ENCODE measurements at places on chromosomes 4 and X.
A peak's percentile ranks its signal among the peaks of the same experiment; 100 is the strongest.

DNA sequence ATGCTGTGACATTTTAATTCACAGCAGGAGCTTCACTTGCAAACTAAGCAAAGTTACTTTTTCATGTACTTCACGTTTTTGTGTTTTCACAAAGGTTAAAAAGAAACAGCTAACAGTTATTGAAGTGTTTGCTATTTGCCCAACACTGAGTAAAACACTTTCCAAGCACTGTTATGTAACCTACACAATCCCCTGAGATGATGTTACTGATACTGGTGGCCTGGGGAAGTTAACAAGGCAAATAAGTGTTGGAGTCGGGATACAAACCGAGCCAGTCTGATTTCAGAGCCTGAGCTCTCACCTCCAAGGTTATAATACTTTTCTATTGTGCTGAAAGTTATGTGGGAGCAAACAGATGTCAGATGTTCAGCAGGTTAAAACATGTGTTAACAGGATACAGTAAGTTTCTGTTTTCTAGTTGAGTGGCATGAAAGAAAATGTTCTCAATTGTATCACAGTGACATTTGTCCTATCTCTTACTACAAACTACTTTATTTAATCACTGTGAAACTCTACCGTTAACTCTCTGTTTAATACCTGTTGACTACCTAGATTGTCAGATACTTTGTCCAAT is 3.9 kb upstream of the CXCL13 start:
- DNase-seq: no peak

DNA sequence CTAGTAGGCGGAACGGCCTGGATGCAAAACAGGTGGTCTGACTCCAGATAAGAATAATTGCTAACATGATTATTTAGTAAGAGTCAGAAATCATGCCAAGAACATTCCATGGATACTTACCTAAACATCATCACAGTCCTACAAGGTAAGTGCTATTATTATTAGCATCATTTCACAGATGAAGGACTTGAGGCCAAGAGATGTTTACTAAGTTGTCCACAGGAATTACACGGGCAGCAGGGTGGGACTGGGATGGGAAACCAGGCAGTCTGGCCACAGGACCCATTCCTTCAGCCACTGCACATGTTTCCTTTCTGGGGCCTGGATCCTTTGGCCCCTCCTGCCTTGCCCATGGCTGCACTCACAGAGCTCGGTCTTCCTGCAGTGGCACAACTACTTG is 48.3 kb downstream of the ANAPC4 start:
- no peak for DNase-seq

DNA sequence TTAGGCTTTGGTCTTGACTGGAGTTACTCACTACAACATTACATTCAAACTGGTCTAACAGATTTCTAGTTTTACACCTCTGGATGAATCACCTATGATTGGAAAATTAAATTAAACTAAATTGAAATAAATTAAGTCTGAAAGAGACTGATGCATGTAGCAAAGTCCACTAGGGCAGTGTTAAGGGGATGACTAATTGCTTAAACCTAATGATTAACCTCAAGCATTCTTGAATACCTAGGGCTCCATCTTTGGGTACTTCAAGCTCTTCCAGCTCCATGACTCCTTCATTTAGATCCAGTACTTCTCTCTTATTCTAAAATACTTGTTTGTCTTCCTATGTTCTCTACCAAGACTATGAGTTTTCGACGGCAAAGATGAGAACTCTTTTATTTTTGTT is 86.8 kb downstream of the SH2D1A start:
- no peak for DNase-seq

- DNase-seq: no peak
Measured at GRCh38 chr4:164357957-164358356, 396.0 kb upstream of the SMIM31 start.

DNA sequence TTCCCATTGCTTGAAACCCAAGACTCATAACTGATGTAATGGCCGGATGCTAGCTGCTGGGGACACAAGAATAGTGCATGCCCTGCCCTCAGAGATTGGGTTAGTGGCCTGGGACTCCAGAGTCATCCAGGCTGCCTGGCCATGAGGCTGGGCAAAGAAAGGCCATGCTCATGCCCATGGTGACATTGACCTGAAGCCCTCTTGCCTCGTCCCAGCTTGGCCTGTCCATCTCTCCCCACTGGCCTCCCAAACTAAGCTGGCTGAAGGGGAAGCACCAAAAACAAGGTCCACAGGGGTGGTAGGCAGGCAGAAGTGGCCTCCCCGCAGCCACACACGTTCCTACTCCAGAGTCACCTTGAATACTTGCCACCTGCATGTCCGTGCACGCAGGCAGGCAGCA is 141.8 kb downstream of the EVC2 start:
- no peak for DNase-seq

GRCh38 chr4:67714955-67715354 is 14.0 kb upstream of the UBA6 start:
- no peak for DNase-seq

DNA sequence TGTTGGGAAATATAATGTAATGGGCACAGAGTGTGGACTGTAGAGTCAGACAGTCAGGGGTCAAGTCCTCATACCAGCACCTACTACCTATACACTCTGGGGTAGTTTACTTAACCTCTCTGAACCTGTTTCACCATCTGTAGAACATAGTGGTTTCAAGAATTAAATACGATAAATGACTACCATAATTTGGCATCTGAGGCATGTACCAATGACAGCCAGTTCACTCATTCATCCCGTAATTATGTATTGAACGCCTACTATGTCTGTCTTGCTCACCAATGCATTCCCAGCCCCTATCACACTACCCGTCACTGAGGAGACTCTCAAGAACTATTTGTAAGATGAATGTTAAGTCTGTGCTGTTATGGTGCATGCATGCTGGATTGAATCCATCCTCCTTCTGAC is 2.0 kb upstream of the FGB start:
- DNase-seq: no peak

- no peak for DNase-seq
Measured at GRCh38 chr4:101027721-101028120, 319.6 kb downstream of the PPP3CA start.

DNA sequence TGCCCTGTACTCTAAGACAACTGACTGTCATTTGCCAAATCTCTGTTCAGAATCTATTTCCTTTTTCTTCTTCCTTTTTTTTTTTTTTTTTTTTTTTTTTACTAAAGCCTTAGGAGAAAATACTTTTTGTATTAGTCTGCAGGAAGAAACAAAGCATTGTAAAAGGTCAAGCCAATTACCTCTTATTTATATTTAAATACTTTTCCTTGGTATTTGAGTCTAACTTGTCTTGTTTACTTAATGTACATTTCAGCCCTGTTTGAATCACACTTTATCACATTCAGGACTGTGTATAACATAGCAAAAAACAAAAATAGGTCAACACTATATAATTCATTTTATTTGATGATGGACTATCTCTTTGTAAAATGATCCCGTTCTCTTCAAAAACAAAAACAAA is 262.2 kb downstream of the RPA4 start:
- DNase-seq: no peak

DNA sequence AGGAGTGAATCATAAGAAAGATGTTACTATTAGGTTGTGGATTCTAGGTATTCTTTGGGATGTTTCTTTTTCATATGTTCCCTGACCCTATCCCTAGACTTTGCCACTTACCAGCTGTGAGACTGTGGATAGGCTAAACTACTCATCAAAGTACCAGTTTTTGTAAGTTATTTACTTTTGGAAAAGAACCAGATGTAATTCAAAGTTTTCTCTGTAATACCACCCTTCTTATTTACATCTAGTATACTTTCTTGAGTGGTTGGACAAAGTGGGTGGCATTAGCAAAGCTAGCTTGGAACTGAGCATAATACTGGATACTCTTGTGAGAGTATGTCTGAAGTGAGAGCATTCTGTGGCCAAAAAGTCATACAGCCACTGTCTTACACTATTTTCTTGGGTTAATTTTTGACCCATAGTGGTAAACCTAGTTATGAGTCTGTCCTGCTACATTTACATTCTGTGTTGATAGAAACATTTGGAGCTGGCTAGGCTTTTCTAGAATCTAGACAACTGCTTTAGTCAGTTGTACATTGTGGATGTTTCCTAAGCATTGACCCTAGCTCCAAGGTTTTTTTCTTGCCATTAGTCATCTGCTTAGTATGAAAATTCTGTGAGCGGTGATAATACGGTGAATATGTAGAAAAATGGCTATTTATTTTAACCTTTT is 41.7 kb downstream of the KDM6A start:
- DNase-seq: no peak

GRCh38 chr4:25439918-25440477 is 62.9 kb downstream of the ANAPC4 start:
- DNase-seq: peak; percentile 19

DNA sequence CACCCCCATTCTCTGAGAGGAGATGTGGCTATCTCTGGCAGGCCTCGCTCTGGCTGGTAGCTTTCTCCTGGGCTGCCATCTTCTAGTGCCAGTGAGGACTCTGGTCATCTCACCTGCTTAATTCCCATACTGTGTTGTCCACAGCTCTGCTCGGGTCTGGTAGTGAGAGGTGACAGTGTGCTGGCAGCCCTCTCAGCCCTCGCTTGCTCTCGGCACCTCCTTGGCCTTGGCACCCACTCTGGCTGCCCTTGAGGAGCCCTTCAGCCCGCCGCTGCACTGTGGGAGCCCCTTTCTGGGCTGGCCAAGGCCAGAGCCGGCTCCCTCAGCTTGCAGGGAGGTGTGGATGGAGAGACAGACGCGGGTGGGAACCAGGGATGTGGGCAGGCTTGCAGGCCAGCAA is 52.7 kb downstream of the CPLX1 start:
- no peak for DNase-seq

DNA sequence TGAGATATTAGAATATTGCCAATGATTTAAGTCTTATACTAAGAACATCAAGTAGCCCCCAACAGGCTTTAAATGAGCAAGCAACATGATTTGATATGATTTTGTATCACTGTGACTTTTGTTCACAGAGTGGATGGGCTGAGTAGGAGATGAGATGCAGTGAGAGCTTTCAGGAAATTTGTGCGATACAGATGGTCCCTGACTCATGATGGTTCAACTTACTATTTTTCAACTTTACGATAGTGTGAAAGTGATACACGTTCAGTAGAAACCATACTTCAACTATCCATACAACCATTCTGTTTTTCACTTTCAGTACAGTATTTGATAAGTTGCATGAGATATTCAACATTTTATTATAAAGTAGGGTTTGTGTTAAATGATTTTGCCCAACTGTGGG is 78.7 kb upstream of the NWD2 start:
- DNase-seq: no peak

- no peak for DNase-seq
Measured at GRCh38 chr4:31362756-31363155, 642.6 kb downstream of the PCDH7 start.

GRCh38 chr4:123259676-123260646 is 136.6 kb upstream of the SPRY1 start:
- no peak for DNase-seq

DNA sequence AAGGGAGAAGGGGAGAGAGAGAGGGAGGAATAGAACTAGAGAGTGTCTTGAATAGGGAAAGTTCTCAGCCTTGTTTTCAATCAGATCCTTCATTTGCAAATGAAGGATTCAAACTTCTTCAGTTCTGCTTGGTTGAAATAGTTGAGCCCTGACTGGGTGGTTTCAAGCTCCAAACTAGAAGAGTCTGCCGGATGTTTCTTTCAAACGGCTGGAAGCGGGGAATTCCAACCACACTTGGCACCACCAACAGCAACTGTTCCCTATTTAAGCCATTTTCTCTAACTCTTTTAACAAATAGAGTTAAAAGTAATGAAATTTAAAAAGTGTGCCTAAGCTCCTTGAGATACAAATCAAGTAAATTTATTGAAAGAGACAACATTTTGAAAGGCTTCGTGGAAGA is 67.5 kb upstream of the DDX60 start:
- no peak for DNase-seq

- no peak for DNase-seq
Measured at GRCh38 chrX:46589977-46590723, 16.6 kb downstream of the CHST7 start.

DNA sequence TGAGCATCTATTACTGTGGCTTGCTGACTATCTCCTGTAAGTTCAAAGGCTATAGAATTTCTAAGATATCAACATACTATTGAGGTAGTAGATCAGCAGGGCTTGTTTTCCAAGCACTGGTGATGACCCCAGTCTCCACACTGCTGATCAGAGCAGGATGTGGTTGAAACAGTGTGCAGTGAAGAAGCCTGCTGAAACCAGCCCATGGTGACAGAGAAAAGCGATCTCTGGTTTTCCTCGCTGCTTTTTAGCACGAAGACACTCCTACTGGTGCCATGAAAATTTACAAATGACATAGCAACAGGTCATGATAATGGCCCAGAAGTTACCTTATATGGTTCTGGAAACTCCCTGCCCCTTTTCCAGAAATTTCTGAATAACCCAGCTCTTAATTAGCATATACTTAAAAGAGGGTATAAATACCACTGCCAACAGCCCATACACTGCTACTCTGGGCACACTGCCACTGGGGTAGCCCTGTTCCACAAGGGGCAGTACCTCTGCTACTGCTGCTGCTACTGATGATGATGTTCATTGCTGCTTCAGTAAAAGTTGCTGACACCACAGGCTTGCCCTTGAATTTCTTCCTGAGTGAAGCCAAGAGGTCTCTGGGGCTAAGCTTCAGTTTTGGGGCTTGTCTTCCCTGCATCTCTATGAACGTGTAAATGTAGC is 1689.5 kb upstream of the PCDH10 start:
- DNase-seq: no peak
